C1 segment of cervical spinal cord (tissue), 14 donors: ENCODE measurements at places on chromosomes 1 and 21.

DNA sequence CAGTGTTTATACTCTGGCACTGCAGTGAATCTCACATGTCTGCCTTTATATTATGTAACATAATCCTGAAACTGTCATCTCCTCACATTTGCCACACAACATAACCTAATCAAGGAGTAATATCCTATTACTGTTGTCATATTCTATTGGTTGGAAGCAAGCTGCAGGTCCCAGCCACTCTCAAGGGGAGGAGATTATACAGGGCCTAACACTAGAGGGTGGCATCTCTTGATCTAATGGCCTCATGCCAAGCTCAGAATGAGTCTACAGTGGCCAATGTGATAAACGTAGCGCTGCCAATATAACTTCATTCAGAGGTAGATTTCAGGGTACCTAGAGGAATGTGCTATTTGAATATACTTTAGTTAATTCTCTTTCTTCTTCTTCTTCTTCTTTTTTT is 166.8 kb downstream of the BACH1 start:
- DNase-seq, result no peak

- no peak for DNase-seq
Measured at GRCh38 chr21:42705746-42706374, 52.4 kb downstream of the PDE9A start.

- no peak for DNase-seq
Measured at GRCh38 chr21:20545454-20545853, 452.8 kb upstream of the NCAM2 start.

- no peak for DNase-seq
Measured at GRCh38 chr21:44785620-44786335, 15.8 kb downstream of the UBE2G2 start.

- no peak for DNase-seq
Measured at GRCh38 chr1:118151312-118151937, 33.6 kb downstream of the SPAG17 start.

GRCh38 chr1:78070210-78070609 is 24.4 kb downstream of the GIPC2 start:
- DNase-seq, result no peak

DNA sequence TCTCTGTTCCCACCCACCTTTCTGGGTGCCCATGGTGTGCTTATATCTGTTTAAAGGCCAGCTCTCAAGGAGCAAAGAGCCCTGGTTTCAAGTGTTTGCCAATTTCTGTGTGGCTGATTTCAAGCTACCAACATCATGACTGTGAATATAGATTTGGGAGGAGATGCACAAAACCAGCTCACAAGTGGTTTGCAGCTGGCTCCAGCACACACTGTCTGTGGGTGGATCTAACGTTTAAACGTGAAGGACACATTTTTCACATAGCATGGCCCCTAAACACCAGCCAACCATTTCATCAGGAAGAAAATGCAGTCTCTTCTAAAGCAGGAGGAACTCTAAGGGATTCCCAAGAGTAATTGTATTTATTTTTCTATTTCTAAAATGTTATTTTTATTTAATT is 65.2 kb downstream of the FCRL5 start:
- DNase-seq, result no peak

GRCh38 chr1:201094832-201095231 is 17.4 kb downstream of the CACNA1S start:
- no peak for DNase-seq

DNA sequence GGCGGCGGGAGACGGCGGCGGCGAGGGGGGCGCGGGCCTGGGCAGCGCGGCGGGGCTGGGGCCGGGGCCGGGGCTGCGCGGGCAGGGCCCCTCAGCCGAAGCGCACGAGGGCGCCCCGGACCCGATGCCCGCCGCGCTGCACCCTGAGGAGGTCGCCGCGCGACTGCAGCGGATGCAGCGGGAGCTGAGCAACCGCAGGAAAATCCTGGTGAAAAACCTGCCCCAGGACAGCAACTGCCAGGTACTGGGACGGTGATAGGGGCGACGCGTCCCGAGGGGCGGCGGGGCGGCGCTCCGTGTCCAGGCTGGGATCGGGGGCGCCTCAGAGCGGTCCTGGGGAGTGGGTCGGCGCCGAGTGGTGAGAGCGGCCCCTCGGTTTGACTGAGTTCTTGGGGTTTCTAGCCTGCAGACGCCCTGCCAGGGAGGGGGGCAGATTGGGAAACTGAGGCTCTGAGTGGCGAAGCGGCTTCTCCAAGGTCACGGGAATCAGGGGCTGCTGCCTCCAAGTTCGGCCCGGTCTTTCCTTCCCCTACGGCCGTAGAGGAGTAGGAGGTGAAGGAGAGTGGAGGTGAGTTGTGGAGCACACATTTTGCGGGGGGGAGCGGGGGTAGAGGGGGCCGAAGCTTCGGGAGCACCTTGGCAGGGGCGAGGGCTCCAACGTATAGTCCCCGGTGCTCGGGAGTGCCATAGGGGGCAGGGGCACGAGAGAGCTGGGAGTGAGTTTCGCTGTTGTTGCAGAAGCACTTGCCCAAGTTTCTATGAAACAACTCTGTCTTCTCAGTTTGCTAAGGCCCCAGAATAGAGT is 508 bp downstream of the RAVER2 start:
- peak; percentile 35 for DNase-seq

DNA sequence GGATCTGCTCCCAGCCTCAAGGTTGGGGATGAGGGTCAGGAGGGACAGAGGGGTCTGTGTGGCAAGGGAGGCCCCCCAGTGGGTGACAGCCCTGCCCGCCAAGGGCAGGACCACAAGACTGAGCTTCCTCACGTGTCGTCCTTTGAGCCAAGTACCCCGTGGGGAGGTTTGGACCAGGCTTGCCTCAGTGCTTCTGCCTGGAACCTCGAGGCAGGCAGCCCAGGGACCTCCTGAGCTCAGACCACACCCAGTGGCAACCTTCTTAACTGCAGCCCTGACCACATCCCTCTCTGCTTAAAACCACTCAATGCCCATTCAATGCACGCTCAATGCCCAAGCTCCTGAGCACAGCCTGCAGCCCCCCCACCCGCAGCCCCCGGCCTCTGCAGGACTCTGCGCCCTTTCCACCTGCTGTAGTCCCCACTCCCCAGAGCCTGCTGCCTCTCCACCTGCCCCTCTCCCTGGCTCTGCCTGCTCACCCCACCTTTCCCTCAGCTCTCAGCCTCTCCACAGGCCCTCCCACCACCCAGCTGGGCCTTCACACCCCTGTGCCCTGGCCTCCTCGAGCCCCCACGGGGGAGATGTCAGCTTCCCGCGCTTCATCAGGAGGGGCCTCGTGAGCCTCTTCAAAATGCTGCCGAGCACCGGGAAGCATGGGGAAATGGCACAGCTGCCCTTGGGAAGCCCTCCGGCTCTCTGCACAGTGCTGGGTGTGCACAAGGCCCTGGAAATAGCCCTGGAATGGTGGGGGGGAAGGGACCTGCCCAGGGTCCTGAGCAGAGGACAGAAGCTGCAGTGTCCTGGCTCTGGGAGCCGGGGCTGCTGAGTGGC is 129.3 kb upstream of the VAMP3 start:
- no peak for DNase-seq

DNA sequence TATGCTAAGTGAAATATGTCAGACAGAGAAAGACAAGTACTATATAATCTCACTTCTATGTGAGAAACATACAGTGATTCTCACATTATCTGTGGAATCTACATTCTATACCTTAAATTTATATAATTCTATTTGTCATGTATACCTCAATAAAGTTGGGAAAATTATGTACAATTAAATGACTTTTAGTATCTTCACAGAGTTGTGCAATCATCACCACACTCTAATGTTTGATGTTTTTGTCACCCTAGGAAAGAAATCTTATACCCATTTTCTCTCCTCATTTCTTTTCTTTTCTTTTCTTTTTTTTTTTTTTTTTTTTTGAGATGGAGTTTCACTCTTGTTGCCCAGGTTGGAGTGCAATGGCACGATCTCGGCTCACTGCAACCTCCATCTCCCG is 37.0 kb upstream of the TINAGL1 start:
- no peak for DNase-seq

- DNase-seq, result no peak
Measured at GRCh38 chr21:45164124-45164511, 89.7 kb downstream of the ADARB1 start.

DNA sequence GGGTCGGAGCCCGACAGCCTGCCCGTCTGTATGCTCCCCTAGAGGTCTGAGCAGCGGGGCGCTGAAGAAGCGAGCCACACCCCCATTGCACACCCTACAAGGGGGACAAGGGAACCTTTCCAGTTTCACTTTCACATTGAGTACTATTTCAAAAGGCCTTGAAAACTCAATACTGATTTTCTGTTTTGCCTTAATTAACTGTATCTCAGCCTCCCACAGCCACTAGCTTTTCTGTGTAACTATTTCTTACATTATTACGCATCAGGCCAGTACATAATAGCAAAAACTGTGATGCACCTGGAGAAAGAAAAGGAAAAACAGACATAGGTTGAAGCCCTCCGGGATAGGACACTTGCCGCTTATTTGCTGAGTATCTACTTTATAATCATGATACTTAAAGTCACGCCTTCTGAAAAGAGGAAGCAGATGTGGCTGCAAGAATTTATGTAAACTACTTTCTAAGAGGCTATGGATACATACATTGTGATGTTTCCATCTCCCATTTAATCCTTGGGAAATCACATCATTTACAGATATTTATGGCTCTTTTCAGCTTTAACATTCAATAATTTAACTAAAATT is 1719.5 kb downstream of the MRPL39 start:
- DNase-seq, result no peak

DNA sequence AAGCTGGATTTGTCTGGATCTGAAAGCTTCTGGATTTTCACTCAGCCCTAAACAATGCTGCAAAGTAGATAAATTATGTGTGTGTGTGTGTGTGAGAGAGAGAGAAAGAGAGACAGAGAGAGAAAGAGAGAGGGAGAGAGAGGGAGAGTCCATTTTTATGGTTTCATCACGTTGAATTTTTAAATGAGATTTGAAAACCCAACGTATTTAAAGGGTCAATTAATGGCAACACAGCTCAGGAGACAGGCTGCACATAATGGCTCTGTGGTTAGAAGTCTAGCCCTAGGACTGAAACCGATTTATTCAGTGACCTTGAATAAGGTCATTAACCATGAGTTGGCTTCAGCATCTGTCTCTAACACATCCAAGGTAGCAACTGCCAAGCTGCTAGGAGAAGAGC is 35.3 kb upstream of the FMN2 start:
- DNase-seq, result no peak

DNA sequence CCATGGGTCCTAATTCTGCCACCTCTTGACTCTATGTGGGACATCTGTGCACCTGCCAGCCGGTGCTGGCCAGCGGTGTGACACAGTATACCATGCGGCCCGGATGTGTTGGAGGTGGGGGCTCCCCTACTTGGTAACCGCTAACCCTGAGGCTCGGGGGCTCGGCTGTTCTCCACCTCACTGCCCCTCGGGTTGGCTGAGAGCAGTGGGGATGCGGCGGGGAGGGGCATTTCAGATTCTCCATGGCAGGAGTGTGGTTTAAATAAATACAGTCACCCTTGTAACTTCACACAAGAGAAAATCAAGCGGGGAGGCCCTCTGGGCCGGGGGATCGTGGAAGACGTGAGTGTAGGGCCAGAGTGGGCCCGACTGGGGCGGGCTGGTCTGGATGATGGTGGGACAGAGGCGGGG is 11.0 kb downstream of the KRTAP10-1 start:
- DNase-seq, result no peak

DNA sequence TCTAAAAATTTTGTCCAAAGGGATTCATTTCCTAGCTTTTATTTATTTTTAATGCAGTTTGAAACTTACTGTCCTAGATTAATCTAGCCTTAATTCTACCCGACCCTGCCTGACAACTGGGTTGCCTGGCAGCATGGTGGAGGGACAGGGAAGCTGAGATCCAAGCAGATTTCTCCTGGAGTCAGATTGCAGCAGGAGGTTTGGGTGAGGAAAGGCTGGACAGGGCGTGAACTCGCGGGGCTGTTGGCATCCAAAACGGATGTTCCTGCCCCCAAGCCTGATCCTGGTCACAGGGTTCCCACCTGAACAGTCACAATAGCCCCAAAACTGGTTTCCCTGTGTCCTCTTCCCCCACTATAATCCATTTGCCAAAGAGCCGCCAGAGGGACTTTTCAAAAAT is 23.2 kb downstream of the TCEA3 start:
- DNase-seq, result no peak

- DNase-seq, result no peak
Measured at GRCh38 chr1:230251644-230252191, 174.4 kb downstream of the PGBD5 start.

DNA sequence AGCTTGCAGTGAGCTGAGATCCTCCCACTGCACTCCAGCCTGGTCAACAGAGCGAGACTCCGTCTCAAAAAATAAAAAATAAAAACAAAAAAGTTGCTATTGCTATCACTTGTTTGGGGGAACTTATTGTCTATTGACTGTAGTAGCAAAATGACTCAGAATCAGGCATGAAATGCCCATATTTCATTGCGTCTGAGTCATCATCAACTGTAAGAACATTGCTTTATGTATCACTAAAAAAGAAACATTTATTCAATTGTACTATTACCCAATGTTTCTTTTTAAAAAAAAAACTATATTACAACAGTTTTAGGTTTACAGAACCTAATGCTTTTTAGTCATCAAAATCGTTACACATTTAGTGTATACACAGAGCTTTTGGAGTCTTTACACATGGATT is 91.0 kb upstream of the FMN2 start:
- DNase-seq, result no peak

- no peak for DNase-seq
Measured at GRCh38 chr21:28592205-28592865, 400.3 kb downstream of the LTN1 start.

DNA sequence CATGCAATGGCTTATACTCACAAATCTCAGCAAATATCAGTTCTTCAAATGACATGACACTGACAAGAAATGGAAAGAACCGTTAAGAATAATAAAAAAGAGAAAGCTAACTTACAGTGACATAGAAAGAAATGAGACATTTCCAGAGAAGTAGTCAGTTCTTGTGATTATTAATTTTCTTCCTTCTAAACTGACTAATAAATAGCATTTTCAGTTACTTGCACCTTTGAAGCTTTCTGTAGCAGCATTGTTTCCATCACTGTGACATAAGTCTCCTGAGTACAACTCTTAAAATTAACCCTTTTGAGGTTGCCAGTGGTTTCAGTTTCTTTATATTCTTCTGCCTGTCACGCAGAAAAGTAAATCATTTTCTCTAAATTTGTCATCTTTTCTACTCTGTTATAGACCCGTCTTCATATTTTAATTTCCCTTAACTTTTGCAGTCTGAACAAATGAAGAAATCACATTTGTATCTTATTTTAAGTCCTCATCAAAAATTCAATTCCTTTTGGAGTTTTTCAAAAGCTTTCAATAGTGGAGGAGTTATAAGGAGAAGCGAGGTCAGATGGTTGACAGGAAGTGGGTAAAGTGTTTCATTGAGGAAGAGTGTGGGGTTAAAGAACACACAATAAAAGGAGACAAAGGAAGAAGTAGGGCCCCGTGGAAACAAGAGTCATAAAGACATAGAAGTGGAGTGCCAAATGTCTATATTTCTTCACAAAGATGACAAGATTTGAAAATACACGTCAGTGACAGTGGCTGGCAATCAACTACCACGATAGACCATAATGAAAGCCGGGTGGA is 57.9 kb upstream of the S1PR1 start:
- no peak for DNase-seq

- DNase-seq, result no peak
Measured at GRCh38 chr1:147812799-147813198, 52.4 kb upstream of the GJA5 start.

- DNase-seq, result no peak
Measured at GRCh38 chr1:4573526-4573925, 80.9 kb upstream of the AJAP1 start.

- no peak for DNase-seq
Measured at GRCh38 chr21:36202726-36203602, 46.3 kb downstream of the DOP1B start.

GRCh38 chr1:92359986-92360385 is 61.1 kb downstream of the RPAP2 start:
- no peak for DNase-seq

- DNase-seq, result no peak
Measured at GRCh38 chr1:92125204-92125603, 45.1 kb downstream of the BTBD8 start.

- no peak for DNase-seq
Measured at GRCh38 chr1:15950302-15950701, 25.6 kb downstream of the ZBTB17 start.
